Dermis blood vessel endothelial cell (primary cell): ENCODE measurements at places on chromosomes 2 and 18.

- no peak for DNase-seq
These were observed 64.1 kb upstream of the RAPGEF4 start for GRCh38 chr2:172671501-172671900.

GRCh38 chr18:74895686-74896085, 298.0 kb downstream of the ZNF407 start:
- peak; percentile 29 for DNase-seq

GRCh38 chr2:197613509-197613987, 61.8 kb downstream of the RFTN2 start:
- DNase-seq: no peak

- DNase-seq: no peak
These were observed 18.7 kb downstream of the PLEK start for GRCh38 chr2:68383778-68384177.

DNA sequence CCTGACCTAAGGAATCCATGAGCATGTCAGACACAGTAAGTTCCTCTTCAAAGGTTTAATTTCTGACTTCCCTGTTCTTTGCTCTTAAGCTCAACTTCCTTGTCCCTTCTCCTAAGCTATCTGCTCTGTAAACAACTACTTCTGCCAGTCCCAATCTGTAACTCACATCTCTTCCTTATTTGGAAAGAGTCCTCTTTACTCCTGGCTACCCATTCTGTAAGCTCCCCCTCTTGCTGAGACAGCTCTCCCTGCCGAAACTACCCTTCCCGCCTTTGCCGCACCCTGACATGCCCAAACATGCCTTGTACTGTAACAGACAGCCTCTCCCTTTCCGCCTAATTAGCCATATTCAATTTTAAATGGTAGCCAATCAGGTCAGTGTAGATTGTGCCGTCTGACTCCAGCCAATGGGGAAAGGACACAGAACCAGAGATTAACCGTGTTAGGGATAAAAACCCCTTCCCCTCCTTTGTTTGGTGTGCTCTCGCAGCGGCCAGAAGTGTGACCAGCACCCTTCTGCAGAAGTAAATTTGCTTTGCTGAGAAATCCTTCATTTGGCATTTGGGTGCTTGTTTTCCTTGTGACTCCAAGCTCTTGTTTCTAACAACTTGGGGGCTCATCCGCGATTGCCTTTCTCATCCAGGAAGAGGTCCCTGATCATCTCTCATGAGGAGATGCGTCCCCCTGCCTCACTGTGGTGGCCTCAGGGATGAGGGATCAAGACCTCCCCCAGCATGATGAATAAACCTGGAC, 49.0 kb downstream of the PIAS2 start:
- no peak for DNase-seq

DNA sequence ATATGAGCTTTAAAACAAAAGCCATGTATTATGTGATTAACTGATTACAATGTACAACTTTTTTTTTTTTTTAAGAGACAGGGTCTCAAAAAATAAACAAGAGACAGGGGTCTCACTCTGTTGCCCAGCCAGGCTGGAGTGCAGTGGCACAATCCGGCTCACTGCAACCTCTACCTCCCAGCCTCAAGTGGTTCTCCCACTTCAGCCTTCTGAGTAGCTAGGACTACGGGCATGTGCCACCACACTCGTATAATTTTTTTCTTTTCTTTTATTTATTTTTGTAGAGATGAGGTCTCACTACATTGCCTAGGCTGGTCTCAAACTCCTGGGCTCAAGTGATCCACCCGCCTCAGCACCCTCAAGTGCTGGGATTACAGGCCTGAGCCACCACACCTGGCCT, 103.1 kb downstream of the ATAD2B start:
- no peak for DNase-seq

DNA sequence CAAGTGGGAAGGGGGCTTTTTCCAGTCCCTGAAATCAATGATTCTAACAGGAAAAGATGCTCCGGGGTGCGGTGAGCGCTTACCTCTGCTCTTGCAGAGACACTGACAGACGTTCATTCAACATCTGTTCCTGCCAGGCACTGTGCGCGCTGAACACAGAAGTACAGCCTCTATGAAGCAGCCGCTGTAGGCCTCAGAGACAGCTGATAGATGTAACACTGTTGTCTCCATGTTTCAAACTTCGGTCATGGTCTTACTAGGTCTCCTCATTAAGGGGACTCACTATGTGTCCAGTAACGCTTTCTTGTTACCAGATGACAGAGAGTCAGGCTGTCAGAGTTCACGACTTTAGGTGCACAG, 649 bp upstream of the CLIP4 start:
- no peak for DNase-seq

DNA sequence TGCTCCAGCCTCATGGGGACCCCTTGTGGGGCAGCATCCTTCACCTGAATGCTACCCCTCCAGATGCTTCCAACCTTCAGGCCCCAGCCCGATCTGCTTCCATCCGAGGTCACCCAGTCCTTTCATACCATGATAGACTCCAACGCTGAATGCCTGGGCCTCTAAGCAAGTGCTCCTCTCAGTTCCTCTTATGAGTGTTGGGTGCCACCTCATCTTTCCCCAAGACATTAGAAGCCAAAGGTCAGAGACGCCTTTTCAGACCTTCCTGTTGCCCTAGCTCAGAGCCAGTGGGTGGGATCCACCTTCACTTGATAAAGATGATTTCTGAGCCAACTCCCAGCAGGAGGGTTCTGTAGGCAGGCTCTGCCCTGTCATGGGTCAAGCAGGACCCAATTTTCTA, 174.5 kb upstream of the MGAT5 start:
- DNase-seq: no peak
